Stimulated activated CD4-positive, alpha-beta T cell treated with anti-CD3 and anti-CD28 coated beads, Interleukin-4, amount 100 ng/mL, for 24 hours (primary cell): ENCODE measurements at places on chromosomes 16 and 17.

DNA sequence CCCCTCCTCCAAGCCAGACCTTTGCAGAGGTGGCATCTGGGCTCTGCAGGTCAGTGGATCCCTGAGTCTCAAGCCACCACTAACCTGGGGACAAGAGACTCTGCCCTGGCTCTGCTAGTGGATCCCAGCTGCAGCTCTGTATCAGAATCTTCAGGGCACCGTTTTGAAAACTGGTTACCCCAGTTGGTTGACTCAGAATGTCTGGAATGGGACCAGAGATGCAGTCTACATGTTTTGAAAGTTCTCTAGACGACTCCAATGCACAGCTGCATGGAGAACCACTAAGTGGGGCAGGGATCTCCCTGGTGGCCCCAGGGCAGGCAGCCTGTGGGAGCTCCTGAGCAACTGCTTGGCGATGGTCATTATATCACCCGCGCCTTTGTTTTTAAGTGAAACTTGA lies 34.1 kb upstream of the ADORA2B start:
- no peak for DNase-seq

- no peak for DNase-seq
Measured at GRCh38 chr17:77434136-77435114, 293.7 kb downstream of the SEC14L1 start.

GRCh38 chr17:27354491-27355081 lies 60.7 kb downstream of the WSB1 start:
- DNase-seq, result no peak

DNA sequence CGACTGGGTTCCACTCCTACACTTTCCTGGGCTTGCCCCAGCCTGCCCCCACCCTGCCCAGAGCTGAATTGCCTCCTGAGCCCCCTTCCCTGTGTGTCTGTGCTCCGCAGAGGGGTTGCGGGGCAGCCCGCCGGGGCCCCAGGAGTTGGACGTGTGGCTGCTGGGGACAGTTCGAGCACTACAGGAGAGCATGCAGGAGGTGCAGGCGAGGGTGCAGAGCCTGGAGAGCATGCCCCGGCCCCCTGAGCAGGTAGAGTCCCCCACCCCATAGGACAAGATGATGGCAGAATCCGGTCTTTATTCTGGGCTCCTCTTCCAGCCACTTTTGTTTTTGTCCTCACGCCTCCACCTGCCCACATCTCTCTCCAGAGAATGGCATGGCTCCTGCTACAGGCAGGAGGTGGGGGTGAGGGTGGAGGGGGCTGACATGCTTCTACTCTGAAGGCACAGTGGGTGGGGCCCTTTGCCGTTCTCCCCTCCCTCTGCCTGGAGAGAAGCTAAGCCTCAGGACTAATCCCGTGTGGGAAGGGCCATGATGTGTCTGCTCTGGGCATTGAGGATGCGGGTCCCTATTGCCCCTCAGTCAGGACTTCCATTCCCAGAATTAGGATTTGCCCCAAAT lies 3.5 kb downstream of the ACBD4 start:
- DNase-seq, result no peak

- peak; percentile 22 for DNase-seq
Measured at GRCh38 chr16:71846431-71846830, 655 bp downstream of the ATXN1L start.

DNA sequence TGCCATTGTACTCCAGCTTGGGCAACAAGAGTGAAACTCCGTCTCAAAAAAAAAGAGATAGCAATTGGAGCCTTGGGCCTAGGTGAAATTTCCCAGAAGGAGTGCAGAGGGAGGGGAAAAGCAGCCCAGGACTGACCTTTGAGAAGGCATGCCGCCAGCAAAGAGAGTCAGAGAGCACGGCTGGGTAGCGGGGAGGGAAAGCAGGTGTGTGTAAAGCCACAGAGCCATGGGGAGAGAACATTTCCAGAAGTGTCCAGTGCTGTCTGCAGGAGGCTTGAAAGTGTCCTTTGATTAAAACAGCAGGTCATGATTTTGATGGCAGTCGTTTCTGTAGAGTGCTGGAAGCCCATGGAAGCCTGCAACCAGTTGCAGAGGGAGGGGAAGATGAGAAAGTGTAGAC lies 8.1 kb downstream of the C16orf54 start:
- DNase-seq, result no peak

- DNase-seq, result no peak
Measured at GRCh38 chr16:2487903-2488531, 13.1 kb downstream of the TBC1D24 start.

DNA sequence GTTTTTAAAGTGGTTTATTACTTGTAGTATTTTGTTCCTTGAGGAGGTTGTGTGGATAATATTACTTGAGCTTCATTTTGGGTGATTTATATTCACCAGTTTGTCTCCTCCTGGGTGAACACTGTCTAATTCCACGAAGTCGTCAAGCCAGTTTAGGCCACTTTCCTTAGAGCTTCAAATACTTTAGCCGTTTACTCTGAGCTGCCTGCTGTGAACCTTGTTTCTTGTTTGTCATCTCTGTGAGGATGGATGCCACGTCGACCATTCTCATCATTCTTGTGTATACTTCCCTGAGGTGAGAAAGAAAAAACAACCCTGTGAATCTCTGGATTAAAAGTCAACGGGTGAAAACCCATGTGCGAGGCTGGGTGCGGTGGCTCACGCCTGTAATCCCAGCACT lies 9.0 kb downstream of the KRT24 start:
- no peak for DNase-seq

DNA sequence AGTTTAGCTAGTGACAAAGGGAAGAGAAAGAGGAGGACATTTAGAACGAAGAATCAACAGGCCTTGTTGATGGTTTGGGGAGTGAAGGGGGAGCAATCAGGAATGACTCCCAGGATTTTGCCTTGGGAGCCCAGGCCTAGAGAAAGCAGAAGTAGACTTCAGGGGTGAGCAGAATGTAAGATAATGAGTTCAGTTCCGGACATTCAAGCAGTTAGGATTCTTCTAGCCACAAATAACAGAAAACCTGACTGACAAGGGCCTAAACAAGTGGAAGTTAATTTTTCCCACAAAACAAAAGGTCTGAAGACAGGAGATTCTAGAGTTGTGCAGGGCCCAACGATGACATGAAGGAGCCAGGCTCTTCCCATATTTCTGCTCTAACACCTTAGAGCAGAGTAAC lies 45.9 kb downstream of the SKAP1 start:
- no peak for DNase-seq

- no peak for DNase-seq
Measured at GRCh38 chr16:14074544-14074943, 3.4 kb downstream of the MRTFB start.

- no peak for DNase-seq
Measured at GRCh38 chr17:12584727-12585126, 81.0 kb upstream of the MYOCD start.

GRCh38 chr16:48329138-48329537 lies 56.1 kb downstream of the SIAH1 start:
- no peak for DNase-seq

GRCh38 chr16:56195151-56195550 lies 3.9 kb downstream of the GNAO1 start:
- DNase-seq, result no peak
